ENCODE measurements at places on chromosomes 6 and 20.

DNA sequence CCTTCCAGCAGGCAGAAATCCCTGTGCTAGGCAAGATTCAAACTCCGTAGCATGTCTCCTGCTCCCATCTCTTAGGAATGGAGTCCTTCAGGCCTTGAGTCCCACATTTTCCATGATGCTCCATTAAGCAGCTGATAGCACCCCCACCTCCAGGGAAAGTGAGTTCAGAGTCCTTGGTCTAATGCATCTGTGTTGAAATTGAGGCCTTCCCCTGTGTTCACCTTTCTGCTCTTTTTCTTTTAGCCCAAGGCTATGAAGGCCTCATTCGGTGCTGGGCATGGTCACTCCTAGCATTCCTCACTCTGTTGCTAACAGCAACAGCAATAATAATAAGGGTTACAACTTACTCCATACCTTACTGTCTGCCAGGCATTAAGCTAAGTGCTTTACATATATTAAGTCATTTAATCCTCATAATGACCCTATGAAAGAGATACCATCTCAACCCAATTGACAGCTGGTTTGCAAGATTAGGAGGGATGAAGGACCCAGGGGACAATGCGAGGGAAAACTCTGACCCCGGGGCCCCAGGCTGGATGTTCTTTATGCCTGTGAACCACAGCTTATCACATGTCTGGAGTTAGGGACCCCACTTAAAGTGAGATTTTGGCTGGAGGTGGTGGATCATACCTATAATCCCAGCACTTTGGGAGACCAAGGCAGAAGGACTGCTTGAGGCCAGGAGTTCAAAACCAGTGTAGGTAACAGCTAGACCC is 17.5 kb upstream of the PANK2 start:
- no peak for DNase-seq

DNA sequence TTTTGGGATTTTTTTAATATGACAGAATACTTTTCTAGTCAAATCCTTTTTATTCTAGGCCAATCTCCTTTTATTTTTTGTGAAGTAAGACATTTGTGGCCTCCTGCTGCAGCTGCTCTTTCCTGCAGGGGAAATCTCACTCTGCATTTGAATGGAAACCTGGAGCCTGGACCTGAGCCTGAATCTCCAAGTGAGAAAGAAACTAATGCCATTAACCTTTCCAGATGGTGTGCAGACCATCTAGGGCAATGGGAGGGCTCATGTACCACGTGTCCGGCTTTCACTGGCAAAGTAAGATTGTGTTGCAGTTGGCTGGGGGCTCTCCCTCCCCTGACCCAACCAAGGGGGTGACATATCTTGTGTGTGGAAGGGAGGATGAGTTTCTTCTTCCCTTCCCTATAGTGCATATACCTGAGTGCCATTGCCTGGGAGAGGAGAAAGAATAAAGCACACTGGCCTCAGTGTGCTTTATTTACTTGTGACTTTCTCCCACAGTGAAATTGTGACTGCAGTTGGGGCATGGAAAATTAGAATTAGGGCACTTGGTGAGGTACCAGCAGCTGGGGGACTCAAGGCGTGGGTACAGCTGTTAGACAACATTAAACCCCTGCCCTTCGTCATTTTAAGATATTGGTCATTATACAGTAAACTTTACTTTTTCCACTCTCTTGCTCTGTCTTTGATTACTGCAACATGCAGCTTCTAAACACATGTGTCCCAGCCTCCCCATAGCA is 159.8 kb upstream of the RIN2 start:
- DNase-seq, result no peak

DNA sequence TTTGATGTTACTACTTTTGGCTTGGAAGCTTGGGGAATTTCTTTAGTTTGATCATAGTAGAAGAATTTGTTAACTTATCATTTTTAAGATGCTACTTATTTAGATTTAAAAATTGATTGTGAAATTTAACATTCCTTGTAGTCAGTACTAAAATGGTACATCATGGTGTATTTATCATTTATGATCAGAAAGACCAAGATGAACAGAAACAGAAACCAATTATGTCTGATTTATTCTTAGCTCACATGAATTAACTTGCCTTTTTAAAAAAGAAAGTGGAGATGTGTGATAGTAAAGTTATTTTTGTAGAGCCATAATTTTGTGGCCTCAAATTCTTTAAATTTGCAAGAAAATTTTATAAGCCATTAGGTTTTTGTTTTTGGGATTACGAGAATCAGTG is 77.6 kb downstream of the LIN28B start:
- no peak for DNase-seq

DNA sequence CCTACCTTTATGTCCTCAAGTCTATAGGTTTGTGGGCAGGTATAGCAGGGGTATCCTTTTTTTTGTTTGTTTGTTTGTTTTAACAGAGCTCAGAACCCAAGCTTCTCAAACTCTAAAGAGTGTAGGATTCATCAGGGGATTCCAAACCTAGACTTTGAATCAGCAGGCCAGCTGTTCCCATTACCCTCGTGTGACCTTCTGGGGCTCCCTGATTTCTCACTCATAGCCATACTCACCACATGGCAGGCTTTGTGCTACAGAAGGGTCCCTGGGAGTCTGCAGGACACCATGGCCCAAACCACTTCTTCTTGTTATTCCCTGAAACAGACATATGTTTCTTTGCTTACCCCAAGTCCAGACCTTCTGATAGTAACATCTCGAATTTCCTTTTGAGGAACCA is 350.8 kb upstream of the TSHZ2 start:
- DNase-seq, result no peak

DNA sequence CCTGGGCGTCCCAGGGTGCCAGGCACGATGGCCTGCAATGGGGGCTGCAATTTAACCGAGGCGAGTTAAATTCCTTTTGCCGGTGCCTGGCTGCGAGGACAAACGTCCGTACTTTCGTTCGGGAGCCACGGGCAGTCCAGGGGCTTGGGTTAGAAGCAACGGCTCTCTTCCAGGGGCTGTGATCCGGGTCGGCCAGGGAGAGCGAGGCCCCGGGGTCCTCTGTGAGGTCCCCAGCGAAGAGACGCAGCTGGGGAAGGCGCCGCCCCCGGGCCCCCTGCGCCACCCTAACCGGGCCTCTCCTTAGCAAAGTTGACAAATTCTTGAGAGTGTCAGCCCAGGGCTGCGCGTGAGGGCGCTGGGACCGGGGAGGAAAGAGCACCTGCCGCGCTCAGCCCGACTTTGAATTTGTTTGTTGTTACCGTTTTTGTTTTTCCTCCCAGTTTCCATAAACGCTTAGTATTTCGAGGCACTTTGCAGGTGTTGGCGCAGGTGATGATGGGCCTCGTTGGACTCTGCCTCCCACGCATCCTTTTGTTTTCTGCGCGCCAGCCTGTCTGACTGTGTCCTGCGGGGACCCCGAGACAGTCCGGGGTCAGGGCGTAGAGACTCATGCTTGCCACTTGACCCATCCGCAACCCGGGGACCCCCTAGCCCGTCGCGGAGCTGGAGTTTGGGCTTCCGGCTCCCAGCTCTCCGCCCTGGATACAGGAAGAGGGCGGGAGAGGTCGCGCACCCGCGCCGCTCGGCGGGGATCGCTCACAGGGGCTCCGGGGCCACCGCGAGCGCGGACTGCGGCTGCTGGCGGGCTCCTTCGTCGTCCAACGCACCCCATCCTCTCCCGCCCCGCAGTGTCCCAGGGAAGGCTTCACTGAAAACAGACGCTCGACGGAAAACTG is 5.8 kb downstream of the OLIG3 start:
- no peak for DNase-seq

DNA sequence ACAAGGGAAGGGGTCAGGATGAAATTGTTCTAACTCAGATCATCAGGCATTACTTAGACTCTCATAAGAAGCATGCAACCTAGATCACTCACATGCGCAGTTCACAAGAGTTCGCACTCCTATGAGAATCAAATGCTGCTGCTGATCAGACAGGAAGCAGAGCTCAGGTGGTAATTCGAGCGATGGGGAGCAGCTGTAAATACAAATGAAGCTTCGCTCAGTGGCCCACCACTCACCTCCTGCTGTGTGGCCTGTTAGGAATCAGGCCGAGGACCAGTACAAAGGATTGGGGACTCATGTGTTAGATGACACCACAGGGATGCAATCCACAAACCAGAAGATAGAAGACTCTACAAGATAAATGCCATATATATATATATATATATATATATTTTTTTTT is 31.5 kb upstream of the TOP1 start:
- no peak for DNase-seq

- DNase-seq, result no peak
These were observed 603.8 kb downstream of the PRKN start for GRCh38 chr6:162123797-162124196.

DNA sequence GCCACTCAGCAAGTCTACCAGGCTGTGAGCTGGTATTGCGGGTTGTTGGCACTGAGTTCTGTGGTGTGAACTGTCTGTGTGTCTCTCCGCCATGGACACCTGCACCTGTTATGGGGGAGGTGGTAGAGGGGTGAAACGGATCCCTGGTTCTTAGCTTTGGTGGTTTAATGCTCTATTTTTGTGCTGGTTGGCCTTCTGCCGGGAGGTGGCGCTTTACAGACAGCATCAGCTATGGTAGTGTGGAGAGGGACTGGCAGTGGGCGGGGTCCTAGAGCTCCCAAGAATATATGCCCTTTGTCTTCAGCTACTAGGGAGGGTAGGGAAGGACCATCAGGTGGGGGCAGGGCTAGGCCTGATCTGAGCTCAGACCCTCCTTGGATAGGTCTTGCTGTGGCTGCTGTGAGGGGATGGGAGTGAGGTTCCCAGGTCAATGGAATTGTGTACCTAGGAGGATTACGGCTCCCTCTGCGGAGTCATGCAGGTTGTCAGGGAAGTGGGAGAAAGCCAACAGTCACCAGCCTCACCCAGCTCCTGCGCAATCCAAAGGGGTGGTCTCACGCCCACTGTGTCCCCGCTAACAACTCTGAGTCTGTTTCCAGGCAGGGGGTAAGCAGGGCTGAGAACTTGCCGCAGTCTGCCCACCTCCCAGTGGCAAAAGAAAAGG is 154.3 kb downstream of the CCDC170 start:
- DNase-seq, result no peak

DNA sequence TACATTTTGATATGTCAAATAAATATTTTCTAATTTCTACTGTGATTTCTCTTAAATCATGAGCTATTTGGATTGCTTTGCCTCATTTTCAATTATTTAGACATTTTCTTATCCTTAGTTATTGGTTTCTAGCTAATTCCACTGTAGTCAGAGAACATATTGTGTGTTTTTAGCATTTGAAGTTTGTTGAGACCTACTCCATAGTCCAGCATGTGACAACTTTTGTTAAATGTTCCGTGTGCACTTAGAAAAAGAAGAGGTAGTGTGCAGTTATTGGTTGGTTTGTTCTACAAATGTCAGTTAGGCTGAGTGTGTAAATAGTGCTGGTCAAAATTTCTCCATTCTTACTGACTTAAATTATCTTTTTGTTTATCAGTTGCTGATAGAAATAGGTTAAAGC is 138.8 kb downstream of the BCAS1 start:
- DNase-seq, result no peak

GRCh38 chr6:42813906-42814444 is 32.1 kb downstream of the BICRAL start:
- no peak for DNase-seq

DNA sequence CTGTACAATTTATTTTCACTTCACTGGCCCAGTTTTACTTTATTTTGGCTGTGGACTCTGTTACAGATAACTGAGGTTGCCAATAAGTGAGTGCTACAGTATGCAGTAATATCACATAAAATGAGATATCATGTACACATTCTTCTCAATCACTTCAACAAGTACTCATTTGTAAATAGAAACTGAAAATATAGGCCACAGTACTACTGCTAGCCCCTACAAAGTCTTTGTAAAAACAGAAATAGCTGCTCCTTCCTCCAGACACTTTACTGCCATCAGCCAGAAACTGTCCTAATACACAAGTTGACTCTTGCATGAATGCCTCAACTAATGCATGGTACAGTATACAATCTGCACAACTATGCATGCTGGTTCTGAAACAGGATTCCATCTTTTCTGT is 9.2 kb downstream of the DTNBP1 start:
- DNase-seq, result no peak

- DNase-seq, result no peak
These were observed 82.1 kb downstream of the KCNB1 start for GRCh38 chr20:49400410-49400809.

GRCh38 chr6:45445749-45446549 is 68.2 kb upstream of the SUPT3H start:
- no peak for DNase-seq

GRCh38 chr20:45833030-45833882 is at the start of gene SNX21:
SNX21 (plus strand) TSS chr20:45833799; CDS start chr20:45833920, 121 bp downstream.
- DNase-seq, result no peak

DNA sequence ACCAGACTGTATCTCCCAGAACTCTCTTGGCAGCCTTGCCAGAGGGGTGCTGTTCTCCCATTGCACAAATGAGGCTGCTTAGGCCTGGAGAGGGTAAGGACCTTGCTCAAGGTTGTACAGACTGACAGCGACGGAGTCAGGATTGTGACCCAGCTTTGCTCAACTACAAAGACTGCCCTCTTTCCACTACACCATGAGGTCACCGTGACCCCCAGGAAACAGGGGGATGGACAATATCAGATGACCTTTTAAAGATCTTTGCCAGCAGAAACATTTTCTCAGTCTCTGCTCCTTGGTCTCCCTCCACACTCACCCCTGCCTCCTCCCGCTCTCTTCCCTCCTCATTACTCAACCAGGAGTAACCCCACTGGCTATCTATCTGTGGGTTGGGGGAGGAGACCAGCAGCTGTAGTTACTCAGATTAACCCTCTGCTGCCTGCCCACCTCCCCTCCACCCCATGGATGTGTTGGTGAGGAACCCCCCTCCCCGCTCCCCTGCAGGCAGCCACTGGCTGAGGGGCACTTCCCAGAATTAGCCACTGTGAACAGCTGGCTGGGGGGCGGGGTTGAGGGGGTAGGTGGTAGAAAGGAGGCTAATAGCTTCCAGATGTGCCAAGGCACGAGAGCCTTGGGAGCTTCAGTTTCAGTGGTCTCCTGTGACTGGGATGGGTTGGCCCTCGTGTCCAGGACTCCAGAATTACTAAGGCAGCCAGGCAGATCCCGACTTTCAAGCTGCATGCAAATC is 26.9 kb upstream of the MRPS18A start:
- no peak for DNase-seq

DNA sequence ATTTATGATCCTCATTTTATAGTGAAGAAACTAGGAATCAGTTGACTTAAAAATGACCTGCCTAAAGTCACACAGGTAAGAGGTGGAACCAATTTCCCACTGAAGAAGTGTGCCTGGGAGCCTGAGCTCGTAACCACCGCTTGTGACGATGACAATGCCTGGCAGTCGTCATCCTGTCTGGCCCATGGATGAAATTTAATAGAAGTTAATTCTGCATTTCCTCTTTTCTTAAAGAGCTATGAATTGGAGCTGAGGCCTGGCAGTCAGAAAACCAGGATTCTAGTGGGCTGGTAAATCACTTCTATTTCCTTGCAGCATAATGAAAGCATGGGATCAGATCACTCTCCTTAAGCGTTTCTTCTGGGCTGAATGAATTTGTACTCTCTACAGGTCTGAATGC is 200.0 kb upstream of the SGK1 start:
- no peak for DNase-seq
